Lower leg skin (tissue), 4 donors: ENCODE measurements at places on chromosomes 3 and 15.

DNA sequence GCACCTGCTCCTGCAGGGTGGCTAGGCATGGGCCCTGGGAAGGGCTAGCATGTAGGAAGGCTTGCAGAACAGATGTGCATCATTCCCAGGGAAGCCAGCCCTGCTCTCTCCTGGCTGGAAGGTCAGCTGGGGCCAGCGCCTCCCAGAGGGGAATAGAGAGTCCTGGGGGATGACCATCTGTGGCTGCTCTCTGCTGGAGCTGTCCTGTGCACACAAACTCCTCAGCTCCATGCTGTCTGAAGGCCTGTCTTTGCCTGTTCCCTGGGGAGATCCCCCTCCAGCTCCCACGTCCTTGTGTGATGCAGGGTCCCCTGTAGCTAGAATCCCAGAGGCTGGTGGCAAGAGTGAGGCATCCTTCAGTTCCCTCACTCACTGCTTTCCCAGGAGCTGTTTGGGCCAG, 19.3 kb downstream of the IL16 start:
- no peak for DNase-seq

- no peak for DNase-seq
Measured at GRCh38 chr3:172094621-172095557, 55.5 kb downstream of the FNDC3B start.

DNA sequence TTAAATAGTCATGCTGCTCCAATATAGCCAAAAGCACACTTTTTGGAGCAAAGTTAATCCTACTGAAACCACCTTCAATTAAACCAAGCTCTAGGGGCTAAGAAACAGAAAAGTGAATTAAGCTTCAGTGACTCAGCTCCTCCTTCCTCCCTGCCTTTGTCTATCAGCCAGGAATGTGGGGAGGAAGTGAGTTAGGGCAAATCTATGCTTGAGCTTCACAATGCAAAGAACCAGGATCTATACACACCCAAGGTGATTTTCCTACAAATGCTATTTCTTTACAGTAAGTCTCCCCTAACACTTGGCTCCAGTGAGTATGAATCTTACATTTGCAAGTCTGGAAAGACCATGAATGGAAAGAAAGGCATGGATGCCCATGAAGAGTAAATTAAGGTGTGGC, 212.1 kb downstream of the P3H2 start:
- no peak for DNase-seq

GRCh38 chr3:128091586-128091985, 32.0 kb downstream of the RUVBL1 start:
- no peak for DNase-seq

DNA sequence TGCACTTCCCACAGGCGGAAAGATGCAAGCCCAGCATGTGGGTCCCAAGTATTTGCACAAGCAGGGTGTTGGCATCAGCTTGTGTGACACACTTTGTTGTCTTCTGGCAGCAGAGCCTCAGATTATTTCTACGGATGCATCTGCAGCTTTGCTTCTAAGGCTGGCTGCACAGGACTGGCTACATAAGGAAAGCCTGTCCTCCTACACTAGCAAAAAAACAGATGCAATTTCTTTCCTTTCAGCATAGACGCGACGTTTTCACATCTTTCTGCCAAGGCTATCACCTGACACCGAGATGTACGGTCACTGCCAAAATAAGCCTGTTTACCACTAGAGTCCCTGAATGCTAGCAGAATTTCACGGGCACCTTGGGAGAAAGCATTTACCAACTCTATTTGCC, 13.5 kb downstream of the MRPS11 start:
- peak; percentile 6 for DNase-seq
